MCF 10A (cell line): ENCODE measurements at places on chromosomes 5 and 9.

GRCh38 chr5:150022158-150022531, 21.6 kb downstream of the HMGXB3 start:
- DNase-seq: peak; percentile 98

- DNase-seq: no peak
These were observed 3.0 kb downstream of the IL17B start for GRCh38 chr5:149376104-149376503.

GRCh38 chr9:88641456-88642240, 106.7 kb downstream of the NXNL2 start:
- DNase-seq: no peak

DNA sequence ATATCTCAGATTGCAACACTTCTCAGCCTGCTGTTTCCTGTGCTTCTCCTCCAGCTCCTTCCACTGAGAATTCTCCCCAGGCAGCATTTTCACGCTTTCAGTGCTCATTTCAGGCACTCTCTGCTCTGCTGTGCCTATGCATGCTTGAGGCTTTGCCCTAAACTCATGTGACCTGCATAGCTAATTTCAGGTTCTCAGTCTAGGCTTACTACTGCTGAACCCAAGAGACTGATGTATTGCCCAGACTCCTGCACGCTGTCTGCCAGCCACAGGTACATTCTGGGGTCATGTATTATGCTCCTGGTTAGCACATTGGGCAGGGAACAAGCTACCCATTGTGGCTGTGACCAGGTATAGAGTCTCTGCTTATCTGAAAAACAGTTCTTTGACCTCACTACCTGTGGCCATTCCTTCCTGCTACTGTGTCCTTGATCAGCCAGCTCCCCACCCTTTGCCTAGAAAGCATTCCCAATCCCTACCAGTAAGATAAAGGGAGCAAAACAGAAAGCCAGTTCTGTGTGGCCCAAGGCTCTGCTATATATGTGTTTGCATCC, 34.7 kb downstream of the PIP5K1B start:
- DNase-seq: no peak

- DNase-seq: no peak
These were observed 6.3 kb upstream of the IL3 start for GRCh38 chr5:132054031-132054696.

DNA sequence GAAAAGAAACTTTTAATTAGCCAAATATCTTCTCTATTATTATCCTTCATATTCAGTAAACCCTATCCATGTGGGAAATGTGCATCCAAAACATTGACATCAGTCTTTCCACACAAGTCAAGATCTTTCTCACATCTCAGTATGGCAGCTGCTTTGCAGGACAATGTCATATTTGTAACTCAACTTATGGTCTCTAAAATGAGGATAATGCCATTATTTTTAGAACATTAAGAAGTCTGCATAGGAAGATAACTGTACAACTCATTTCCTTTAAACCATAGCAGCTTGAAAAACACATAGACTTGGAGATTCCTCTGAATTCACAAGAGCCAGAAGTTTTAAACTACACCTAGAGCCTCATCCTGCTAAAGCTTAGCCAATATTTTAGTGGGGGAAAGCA, 43.7 kb downstream of the MCTP1 start:
- DNase-seq: no peak

GRCh38 chr5:14265570-14265969, 122.4 kb downstream of the TRIO start:
- DNase-seq: peak; percentile 54

DNA sequence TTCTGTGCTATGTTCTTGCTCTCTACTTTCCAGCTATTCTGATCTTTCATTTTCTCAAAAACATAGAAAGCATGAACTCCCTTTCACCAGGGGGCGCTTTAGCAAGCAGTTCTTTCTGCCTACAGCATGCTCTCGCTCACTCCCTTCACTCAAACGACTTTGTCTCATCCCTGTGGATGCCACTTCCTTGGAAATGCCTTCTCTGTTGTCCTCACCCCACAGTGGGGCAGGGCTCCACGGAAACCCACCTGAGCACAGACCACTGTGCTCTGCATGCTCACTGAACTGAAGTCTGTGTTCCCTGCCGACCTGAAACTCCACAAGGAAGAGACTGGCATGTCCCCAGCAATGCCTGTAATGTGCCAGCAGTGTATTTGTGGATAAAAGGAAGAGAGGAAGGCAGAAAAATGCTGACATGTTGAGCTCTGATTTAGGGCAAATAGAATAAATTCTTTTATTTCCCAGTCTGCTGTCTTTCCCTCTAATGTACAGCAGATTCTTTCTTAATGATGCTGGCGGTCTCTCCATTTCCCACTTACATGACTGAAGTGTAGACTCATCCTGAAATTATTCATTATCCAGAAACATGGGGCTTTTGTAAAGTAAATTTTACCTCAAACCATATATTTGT, 4.9 kb upstream of the ROR2 start:
- peak; percentile 66 for DNase-seq

- peak; percentile 78 for DNase-seq
These were observed 831.8 kb downstream of the TAF11L14 start for GRCh38 chr5:18465833-18466681.

- DNase-seq: no peak
These were observed 52.2 kb upstream of the EDIL3 start for GRCh38 chr5:84436866-84437265.

GRCh38 chr5:178143901-178144300, 9.8 kb downstream of the NHP2 start:
- DNase-seq: no peak

- DNase-seq: no peak
These were observed 115.8 kb downstream of the DAB2IP start for GRCh38 chr9:121767171-121767769.

- DNase-seq: peak; percentile 88
These were observed 210.9 kb downstream of the AOPEP start for GRCh38 chr9:94937214-94937903.

GRCh38 chr9:91421128-91421765, 2.4 kb downstream of the NFIL3 start:
- no peak for DNase-seq

DNA sequence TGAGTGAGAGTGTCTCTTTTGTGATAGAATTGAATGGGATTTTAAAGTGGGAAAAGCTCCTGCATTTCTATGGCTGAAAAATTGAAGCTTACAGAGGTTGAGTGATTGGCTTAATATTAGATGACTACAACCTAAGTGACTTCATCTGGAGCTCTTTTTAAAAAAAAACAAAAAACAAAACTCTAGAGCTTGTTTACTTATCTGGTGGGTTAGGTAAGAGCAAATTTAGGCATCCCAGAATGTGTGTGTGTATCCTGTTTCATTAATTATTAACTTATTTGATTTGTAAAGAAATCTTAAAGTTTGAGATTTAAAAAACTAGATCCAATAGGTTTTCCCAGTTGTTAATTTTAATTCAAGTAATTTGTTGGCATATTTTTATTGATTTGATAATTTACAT, 60.1 kb downstream of the SCAMP1 start:
- DNase-seq: no peak
